ENCODE measurements at places on chromosomes 3 and 15.

DNA sequence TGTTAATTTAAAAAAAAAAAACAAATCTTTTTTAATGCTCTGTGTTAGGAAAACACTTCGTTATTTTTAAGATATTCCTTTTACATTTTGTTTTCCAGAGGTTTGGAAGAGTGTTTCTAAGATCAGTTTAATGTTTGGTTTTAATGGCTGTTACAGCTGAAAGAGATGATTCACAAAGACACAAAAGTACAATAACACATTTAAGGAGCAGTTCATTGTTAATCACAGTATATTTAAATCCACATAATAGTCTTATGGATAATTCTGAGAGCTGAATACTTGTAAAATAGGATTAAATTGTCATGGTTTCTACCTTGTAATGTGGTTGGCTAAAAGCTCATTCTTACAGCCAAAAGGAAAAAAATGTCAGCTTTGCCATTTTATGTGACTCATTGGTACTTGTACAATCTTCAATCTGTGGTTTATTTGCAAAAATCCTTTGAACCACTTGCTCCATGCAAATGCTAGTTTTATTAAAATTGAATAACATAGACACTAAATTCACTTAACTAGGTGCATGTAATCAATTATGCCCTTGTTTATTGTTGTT, 426.4 kb downstream of the NLGN1 start:
- no peaks in the 10 kb centered on the region for H3K4me1 ChIP-seq
- no peaks in the 10 kb centered on the region for H3K27me3 ChIP-seq
- H3K4me3 ChIP-seq = no peak overlapping the region
- H3K36me3 ChIP-seq = no peaks in the 10 kb centered on the region

GRCh38 chr3:16759227-16759903, 125.4 kb upstream of the PLCL2 start:
- no peaks in the 10 kb centered on the region for H3K27me3 ChIP-seq
- no peak overlapping the region for H3K27ac ChIP-seq
- H3K4me3 ChIP-seq = no peak overlapping the region
- H3K36me3 ChIP-seq = no peaks in the 10 kb centered on the region

DNA sequence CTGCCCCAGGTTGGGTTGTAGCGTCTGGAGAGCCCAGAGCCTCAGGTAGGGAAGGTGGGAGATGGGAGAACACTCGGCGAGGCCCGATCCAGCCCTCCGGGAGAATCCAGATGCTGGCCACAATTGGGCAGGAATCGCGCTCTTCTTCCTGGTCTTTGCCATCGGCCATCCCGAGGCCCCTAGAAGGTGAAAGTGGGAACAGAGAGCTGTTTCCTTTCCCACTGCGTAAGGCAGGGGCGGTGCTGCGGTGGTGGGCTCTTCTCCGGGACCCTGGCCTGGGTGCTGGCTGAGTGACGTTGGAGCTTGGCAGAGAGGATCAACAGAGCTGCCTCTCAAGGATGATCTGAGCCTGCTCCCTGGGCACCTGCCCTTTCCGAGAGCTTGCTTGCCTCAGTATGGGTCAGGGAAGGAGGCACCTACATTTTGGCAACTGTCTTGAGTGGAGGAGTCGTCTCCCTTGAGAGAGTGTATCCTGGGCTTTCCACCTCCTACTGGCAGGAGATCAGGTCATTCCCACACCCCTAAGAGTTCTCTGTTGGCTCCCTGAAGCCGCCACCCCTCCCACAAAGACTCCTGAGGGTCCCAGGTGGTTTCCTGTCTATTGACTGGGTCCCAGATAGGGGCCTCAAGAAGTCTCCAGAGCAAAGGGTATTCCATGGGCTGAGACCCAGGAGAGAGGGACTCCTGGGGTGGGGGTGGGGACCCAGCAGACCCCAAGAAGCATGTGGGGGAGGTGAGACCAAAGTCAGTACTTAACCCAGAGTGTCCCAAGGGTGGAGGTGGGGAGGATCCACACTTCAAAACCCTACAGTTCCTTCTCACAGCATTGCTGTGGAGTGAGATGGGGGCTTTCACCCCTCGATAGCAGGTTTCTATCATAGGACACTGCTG, 1.6 kb downstream of the C15orf39 start:
- peak overlapping the region; percentile 90 for H3K4me3 ChIP-seq
- no peaks in the 10 kb centered on the region for H3K27me3 ChIP-seq
- peaks cover 56% of the 10 kb centered on the region for H3K4me1 ChIP-seq
- no peak for DNase-seq

- DNase-seq = no peak
- H3K36me3 ChIP-seq = no peaks in the 10 kb centered on the region
- H3K4me3 ChIP-seq = no peak overlapping the region
- no peak overlapping the region for H3K27ac ChIP-seq
Observed at GRCh38 chr3:159650726-159651125, 337.9 kb upstream of the IL12A start.

- peaks cover 1% of the 10 kb centered on the region for H3K36me3 ChIP-seq
- no peaks in the 10 kb centered on the region for H3K27me3 ChIP-seq
- peak overlapping the region; percentile 60 for H3K27ac ChIP-seq
- no peak overlapping the region for H3K4me3 ChIP-seq
- H3K4me1 ChIP-seq = peaks cover 42% of the 10 kb centered on the region
Observed at GRCh38 chr3:69325151-69325550, 60.7 kb downstream of the FRMD4B start.

DNA sequence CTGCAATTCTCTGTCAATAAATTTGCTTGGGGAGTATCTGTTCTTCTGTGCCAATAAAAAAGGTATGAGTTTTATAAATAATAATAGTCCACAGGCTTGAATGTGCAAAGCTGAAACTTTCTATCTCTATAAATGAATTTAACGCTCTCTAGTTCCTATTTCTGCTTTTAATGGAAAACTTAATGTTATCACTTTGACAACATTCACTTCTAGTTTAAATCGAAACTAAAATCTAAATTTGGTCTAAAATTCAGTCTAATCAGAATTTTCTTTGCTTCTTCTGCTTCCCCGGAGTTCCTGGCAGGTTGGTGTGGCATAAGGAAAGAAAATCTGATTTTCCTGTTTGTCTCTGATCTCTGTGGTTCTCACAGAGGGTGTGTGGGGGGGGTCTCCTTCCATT, 450.1 kb upstream of the TBL1XR1 start:
- no peaks in the 10 kb centered on the region for H3K27me3 ChIP-seq
- H3K4me1 ChIP-seq = peaks cover 42% of the 10 kb centered on the region
- peaks cover 3% of the 10 kb centered on the region for H3K36me3 ChIP-seq
- H3K4me3 ChIP-seq = peak overlapping the region; percentile 6
- no peak for DNase-seq
- H3K27ac ChIP-seq = no peak overlapping the region

GRCh38 chr3:52072020-52072419, 15.6 kb upstream of the DUSP7 start:
- peak overlapping the region; percentile 49 for H3K27ac ChIP-seq
- H3K27me3 ChIP-seq = no peaks in the 10 kb centered on the region
- peaks cover 6% of the 10 kb centered on the region for H3K36me3 ChIP-seq
- no peaks in the 10 kb centered on the region for H3K4me1 ChIP-seq
- no peak for DNase-seq

DNA sequence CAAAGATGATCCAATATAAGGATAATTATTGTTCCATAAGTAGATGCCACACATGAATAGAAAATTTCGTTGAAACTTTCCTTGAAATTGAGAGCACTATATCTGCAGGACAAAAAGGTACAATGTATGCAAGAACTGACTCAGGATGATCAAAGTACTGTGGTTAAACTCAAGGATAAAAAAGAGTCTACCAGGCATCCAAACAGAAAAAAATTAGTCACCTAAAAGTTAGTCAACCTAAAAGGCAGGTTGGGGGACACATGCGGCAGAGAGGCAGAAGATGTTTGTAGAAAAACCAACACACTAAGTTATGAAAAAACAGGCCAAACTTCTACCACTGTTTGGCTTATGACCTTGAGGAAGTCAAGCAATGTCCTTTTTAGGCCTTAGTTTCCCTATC, 68.7 kb downstream of the GSK3B start:
- H3K4me3 ChIP-seq = no peak overlapping the region
- H3K4me1 ChIP-seq = peaks cover 29% of the 10 kb centered on the region
- no peak overlapping the region for H3K27ac ChIP-seq
- no peaks in the 10 kb centered on the region for H3K27me3 ChIP-seq
- H3K36me3 ChIP-seq = peaks cover 16% of the 10 kb centered on the region
- DNase-seq = no peak

DNA sequence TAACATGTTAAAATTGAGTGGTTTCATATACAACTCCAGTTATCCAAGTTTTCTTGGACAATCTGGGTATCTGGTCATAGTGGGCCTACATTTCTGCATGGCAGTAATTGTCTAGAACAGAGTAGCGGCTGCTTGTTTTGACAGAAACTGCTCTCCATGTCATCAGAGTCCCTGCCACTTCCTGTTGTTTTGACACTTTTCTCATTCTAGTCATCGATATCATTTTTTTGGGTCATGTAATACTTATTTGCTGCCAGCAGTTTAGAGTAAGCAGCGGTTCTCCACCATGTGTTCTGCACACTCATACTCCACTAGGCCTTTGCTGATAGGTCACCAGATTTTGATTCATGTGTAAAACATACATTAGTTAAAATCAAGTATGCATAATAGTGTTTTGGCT, 81.5 kb downstream of the SLC25A26 start:
- H3K4me3 ChIP-seq = no peak overlapping the region
- peak overlapping the region; percentile 90 for H3K27ac ChIP-seq
- H3K36me3 ChIP-seq = peaks cover 22% of the 10 kb centered on the region
- peak; percentile 53 for DNase-seq
- no peaks in the 10 kb centered on the region for H3K27me3 ChIP-seq

DNA sequence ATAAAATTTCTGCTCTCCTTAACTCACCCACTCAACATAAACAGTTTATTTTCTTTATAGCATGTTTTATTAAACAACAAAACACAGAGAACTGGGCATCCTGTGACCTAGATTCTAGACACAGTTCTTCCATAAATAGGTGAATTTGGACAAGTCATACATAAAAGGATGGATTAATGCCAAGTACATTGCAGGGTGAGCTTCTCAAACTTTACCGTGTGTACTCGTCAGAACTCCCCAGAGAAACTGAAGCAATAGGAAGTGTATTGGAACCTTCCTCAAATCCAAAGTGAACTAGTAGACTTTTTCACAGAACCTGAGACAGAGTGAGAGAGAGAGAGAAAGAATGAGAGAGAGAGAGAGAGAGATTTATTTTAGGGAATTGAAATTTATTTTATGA, 139.7 kb downstream of the CD47 start:
- no peak for DNase-seq
- H3K4me1 ChIP-seq = peaks cover 16% of the 10 kb centered on the region
- H3K4me3 ChIP-seq = no peak overlapping the region
- H3K27ac ChIP-seq = no peak overlapping the region
- H3K36me3 ChIP-seq = no peaks in the 10 kb centered on the region

- no peaks in the 10 kb centered on the region for H3K27me3 ChIP-seq
- H3K36me3 ChIP-seq = peaks cover 12% of the 10 kb centered on the region
- no peak overlapping the region for H3K4me3 ChIP-seq
- H3K27ac ChIP-seq = no peak overlapping the region
- peaks cover 49% of the 10 kb centered on the region for H3K4me1 ChIP-seq
Observed at GRCh38 chr3:18556001-18556408, 130.9 kb upstream of the SATB1 start.

DNA sequence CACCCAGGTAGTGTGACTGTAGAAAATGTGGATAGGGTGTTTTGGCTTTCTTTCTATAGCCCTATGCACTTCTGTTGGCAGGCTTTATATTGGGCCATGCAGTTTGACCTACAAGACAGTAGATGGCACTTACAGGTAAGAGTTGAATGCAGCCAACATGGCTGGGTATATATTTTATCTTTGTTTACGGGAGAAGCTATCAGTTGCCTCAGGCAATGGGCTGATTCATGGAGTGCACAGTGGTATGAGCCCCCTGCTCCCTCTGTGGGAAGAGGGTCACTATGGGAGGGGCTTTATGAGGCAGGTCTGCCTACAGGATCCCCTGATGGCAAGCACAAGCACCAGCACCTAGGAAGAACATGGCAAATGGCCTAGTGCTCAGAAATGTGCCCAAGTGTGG, 301.2 kb upstream of the CDIN1 start:
- no peaks in the 10 kb centered on the region for H3K27me3 ChIP-seq
- H3K27ac ChIP-seq = no peak overlapping the region
- H3K4me3 ChIP-seq = no peak overlapping the region
- H3K4me1 ChIP-seq = no peaks in the 10 kb centered on the region
- no peak for DNase-seq

DNA sequence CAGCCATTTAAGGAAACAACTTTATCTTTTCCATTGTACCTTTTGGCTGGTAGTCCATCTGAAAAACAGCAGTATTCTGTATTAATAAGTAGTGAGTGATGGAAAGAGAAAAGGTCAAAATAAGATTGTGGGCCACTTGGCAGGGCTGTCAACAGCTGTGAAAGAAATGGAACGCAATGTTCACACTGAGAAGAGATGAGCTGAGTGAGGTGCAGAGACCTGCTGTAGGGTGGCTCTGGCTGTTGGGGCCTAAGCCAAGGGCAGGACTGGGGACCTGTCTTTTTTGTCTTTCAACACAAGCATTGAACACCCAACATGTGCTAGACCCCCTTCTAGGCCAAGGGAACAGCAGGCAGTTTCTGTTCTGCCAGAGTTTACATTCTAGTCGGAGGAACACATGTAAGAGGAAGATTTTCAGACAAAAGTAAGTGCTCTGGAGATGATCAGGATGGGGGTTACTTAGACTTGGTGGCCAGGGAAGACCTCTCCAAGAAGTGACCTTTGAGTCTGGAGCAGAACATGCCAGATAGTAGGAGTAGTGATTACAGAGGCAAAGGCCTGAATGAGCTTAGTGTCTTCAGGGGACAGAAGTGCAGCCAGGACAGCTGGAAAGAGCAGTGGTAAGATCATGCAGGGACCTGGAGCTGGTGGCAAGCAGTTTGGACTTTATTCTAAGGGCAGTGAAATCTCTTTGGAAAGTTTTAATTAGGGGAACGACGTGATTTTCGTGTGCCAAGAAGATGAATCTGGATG, 29.6 kb downstream of the TSEN2 start:
- no peak overlapping the region for H3K27ac ChIP-seq
- no peaks in the 10 kb centered on the region for H3K27me3 ChIP-seq
- H3K4me1 ChIP-seq = no peaks in the 10 kb centered on the region

GRCh38 chr15:42503825-42504224, 8.4 kb downstream of the SNAP23 start:
- no peak overlapping the region for H3K4me3 ChIP-seq
- peaks cover 10% of the 10 kb centered on the region for H3K36me3 ChIP-seq
- peaks cover 10% of the 10 kb centered on the region for H3K4me1 ChIP-seq
- no peak overlapping the region for H3K27ac ChIP-seq

GRCh38 chr3:51988286-51989146, 5.2 kb downstream of the ACY1 start:
- peak overlapping the region; percentile 26 for H3K27ac ChIP-seq
- DNase-seq = no peak
- H3K36me3 ChIP-seq = peaks cover 19% of the 10 kb centered on the region

- peaks cover 2% of the 10 kb centered on the region for H3K36me3 ChIP-seq
- peaks cover 16% of the 10 kb centered on the region for H3K27me3 ChIP-seq
- no peak overlapping the region for H3K27ac ChIP-seq
- H3K4me1 ChIP-seq = no peaks in the 10 kb centered on the region
- no peak for DNase-seq
Observed at GRCh38 chr3:143101792-143102381, 17.7 kb upstream of the CHST2 start.

GRCh38 chr3:16513141-16514020, at the start of gene RFTN1:
Gene RFTN1, minus strand, starts transcription at chr3:16513699. Its CDS starts 19,830 bp downstream, at chr3:16493869.
- H3K36me3 ChIP-seq = peaks cover 22% of the 10 kb centered on the region
- H3K4me3 ChIP-seq = peak within 1 kb of the TSS; percentile 89
- peak within 1 kb of the TSS; percentile 97 for H3K27ac ChIP-seq
- peaks cover 69% of the 10 kb centered on the region for H3K4me1 ChIP-seq
- H3K27me3 ChIP-seq = no peaks in the 10 kb centered on the region

GRCh38 chr3:69197922-69198530, 75.6 kb upstream of the LMOD3 start:
- DNase-seq = peak; percentile 74
- H3K4me1 ChIP-seq = peaks cover 53% of the 10 kb centered on the region
- H3K27ac ChIP-seq = peak overlapping the region; percentile 95
- H3K4me3 ChIP-seq = peak overlapping the region; percentile 80
